Bronchus fibroblast of lung (primary cell): ENCODE measurements at places on chromosomes 2 and 18. TPM values are rescaled to one million over a fixed set of nuclear protein-coding genes. Genes with fewer than 3 reads are reported as not detected.

Gene CHRND
- not detected in 2 replicates for total RNA-seq

Gene PLCL1
- total RNA-seq, result under 0.01 and 0.17 TPM in 2 replicates

Gene ZNF892
- total RNA-seq, result 2.2 and 2.8 TPM in 2 replicates

Gene PMAIP1
- 33.0 and 33.9 TPM in 2 replicates for total RNA-seq

Gene ATL2
- 29.7 and 39.0 TPM in 2 replicates for total RNA-seq

Gene RND3
- total RNA-seq, result 35.4 and 42.9 TPM in 2 replicates

Gene MEX3C
- total RNA-seq, result 25.1 and 27.1 TPM in 2 replicates

Gene CYBRD1
- total RNA-seq, result 38.7 and 40.5 TPM in 2 replicates

Gene RPRM
- total RNA-seq, result not detected in 2 replicates

Gene MTCL1
- total RNA-seq, result 14.3 and 18.2 TPM in 2 replicates

Gene PSTPIP2
- total RNA-seq, result 7.1 and 7.6 TPM in 2 replicates

Gene SP9
- total RNA-seq, result not detected in 2 replicates

Gene SNORC
- 1.5 and 9.9 TPM in 2 replicates for total RNA-seq

Gene CDK15
- 15.0 and 18.3 TPM in 2 replicates for total RNA-seq

Gene SEPTIN2
- 236 and 282 TPM in 2 replicates for total RNA-seq

Gene KIF1A
- 0.17 TPM in 1 of 2 replicates, not detected in the other for total RNA-seq

Gene PRSS56
- not detected in 2 replicates for total RNA-seq

Gene AFTPH
- total RNA-seq, result 9.4 and 9.8 TPM in 2 replicates

Gene LRATD1
- 1.0 and 1.3 TPM in 2 replicates for total RNA-seq

Gene CXCR1
- not detected in 2 replicates for total RNA-seq
